ENCODE measurements at places on chromosomes 11 and 22.
A peak's percentile ranks its signal among the peaks of the same experiment; 100 is the strongest.

DNA sequence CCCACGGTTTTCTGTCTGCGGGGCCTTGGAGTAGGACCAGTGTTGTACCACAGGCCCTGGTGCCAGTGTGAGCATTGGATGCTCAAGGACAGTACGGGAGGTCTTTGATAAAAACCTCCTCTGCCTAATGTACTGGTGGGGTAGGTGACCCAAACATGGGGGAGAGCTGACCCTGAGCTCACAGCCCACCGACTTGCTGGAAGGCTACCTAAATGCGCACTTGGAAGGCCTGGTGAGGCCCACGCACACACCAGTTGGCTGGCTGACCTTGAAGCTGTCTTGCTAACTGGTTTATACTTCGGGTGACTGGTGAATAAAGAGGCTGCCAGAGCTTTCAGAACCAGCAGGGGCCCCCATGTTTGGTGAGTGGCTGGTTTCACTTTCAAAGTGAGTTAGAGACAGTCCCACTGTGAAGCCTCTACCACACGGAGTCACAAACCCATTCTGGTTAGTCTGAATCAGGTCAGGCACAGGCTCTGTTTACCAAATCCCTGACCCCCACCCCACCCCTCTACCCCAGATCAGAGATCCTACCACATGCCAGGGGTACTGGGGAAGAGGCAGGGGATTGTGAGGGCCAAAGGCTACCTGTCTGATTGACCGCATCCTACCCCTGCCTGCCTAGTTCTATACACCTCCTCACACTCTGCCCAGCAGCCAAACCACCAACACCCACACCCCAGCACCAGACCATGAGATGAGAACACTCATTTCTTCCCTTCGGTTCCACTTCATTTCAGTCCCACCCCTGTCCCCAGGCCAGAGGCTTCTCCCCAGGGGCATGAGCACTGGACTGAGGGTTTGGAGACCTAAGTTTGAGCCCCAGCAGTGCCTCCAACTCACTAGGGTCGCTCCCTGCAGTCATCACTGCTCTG lies 12.7 kb upstream of the IL2RB start:
- DNase-seq, result peak; percentile 54

- no peak for DNase-seq
These were observed 116.7 kb upstream of the SERPIND1 start for GRCh38 chr22:20656902-20657836.

GRCh38 chr11:63853476-63853875 lies 14.6 kb downstream of the MARK2 start:
- no peak for DNase-seq

GRCh38 chr11:33021501-33021900 lies 5.8 kb downstream of the DEPDC7 start:
- no peak for DNase-seq

DNA sequence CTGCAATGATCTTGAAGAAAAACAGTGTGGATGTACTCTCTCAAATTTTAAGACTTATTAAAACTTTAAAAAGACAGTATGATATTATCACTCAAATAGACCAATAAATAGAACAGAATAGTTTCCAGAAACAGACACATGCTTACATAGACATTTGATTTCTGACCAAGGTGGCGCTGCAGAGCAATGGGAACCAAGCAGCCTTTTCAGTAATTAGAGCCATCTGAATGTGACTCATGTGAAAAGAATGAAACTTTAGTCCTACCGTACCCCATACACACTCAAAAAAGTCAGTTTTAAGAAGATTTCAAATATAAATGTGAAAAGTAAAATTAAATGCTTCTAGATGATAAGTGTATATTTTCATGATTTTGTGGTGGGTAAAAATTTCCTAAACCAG lies 74.2 kb upstream of the MS4A8 start:
- DNase-seq, result no peak

- DNase-seq, result no peak
These were observed 330.7 kb upstream of the NCAM1 start for GRCh38 chr11:112630496-112630895.

DNA sequence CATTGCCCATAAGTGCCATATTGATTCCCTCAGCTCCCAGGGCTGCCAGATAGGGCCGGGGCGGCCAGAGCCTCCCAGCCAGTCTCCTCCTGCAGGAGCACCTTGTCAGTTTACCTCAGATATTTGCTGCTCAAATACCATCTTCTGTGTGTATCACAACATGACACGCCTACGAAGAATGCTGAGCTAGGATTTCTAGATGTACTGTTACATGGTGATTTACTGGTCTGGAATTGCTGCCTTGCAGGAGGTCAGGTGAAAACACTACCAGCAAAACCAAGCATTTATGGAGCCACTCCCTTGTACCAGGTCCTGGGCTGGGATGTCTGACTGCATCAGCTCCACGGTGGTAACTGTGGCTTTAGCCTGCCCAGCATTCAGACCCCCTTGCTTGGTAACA lies 11.8 kb downstream of the MICAL3 start:
- no peak for DNase-seq

DNA sequence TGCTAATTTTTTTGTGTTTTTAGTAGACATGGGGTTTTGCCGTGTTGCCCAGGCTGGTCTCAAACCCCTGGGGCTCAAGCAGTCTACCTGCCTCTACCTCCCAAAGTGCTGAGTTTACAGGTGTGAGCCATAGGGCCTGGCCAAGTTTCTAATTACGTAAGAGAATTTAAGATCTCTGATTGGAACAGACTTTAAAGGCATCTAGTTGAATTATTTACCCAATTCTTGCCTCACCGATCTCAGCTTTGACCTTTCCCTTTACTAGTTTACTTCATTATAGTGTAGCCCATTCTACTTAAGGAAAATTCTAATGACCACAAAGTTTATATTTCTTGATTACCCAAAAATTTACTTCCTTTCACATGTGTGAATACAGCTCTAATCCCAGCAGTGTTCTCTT lies 81.6 kb downstream of the YAP1 start:
- no peak for DNase-seq

DNA sequence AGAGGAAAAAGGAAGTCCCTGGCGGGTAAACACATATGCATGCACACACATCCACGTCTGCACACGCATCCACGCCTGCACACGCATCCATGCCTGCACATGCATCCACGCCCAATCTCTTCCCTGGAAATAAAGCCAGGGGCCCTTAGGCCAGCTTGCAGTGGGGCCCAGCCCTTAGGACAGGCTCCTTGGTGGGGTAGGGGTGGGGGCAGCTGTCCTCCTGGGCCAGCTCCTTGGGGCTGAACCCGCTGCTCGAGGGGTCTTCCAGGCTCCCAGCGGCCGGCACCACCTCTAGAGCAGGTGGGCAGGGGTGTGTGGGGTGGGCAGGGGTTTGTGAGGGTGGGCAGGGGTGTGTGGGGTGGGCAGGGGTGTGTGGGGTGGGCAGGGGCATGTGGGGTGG lies 1.9 kb downstream of the C11orf21 start:
- no peak for DNase-seq

GRCh38 chr11:9826390-9826789 lies 162.5 kb downstream of the SWAP70 start:
- no peak for DNase-seq

DNA sequence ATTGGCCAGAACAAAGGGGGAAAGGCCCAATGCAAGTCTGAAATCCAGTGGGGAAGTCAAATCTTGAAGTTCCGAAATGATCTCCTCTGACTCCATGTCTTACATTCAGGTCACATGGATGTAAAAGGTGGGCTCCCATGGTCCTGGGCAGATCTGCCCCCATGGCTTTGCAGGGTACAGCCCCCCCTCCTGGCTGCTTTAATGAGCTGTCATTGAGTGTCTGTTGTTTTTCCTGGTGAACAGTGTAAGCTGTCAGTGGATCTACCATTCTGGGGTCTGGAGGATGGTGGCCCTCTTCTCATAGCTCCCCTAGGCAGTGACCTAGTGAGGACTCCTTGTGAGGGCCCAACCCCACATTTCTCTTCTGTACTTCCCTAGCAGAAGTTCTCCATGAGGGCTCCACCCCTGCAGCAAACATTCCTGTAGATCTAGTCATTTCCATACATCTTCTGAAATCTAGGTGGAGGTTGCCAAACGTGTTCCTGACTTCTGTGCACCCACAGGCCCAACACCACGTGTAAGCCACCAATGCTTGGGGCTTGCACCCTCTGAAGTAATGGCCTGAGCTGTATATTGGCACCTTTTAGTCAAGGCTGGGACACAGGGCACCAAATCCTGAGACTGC lies 9.3 kb downstream of the CARD18 start:
- no peak for DNase-seq

GRCh38 chr11:61341706-61342105 lies 8.7 kb downstream of the TKFC start:
- DNase-seq, result no peak

- DNase-seq, result no peak
These were observed 26.7 kb upstream of the PRSS23 start for GRCh38 chr11:86773513-86774252.

- DNase-seq, result no peak
These were observed 48.6 kb upstream of the TMEM45B start for GRCh38 chr11:129766898-129767604.

DNA sequence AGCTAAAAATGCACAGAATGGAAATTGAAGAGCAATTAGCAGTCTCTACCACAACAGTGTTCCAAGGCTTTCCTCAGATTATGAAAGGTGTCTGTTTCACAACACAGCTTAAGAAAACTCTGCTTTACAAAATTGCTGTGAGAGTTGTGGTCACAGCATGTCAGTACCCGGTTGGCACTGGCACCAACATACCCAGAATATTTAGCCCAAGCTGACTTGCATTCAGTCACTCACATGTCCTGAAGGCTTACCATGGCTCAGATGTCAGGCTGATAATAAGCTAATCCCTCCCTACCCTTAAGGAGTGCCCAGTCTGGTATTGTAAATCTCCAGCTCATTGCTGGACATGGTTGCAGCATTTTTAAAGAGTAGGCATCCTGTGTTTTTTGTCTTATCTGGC lies 14.9 kb downstream of the NCR3LG1 start:
- no peak for DNase-seq

- no peak for DNase-seq
These were observed 58.1 kb downstream of the GGTLC2 start for GRCh38 chr22:22702237-22703202.

DNA sequence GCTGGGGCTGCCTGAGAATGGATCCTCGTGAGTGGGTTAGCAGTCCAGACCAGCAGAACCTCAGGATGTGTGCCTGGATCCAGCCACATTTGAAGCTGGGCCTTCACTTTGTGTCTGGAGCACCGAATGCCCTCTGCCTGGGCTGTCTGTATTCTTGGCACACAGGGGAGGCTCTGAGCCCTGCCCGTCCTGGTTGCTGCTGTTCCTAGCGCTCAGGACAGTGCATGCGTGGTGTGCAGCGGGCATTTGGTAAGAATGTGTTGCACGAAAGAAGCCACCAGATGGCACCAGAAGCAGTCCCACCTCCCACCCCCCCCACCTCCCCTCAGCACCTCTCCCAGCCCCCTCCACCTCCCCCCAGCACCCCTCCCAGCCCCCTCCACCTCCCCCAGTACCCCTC lies 4.1 kb upstream of the MAPK11 start:
- DNase-seq, result no peak

GRCh38 chr11:107116358-107116757 lies 98.1 kb upstream of the GUCY1A2 start:
- DNase-seq, result no peak

DNA sequence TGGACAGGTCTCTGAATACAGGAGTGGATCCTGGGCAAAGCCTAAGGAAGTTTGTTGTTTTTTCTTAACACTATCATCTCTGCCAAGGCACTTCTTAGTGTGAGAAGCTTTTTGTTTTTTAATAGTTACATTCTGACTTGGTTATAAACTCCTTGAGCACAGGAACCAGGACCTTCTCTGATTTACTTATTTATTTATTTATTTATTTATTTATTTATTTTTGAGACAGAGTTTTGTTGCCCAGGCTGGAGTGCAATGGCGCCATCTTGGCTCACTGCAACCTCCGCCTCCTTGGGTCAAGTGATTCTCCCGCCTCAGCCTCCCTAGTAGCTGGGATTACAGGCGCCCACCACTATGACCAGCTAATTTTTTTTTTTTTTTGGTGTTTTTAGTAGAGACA lies 11.0 kb downstream of the RNF185 start:
- DNase-seq, result no peak

GRCh38 chr22:40739721-40740120 lies 60.4 kb downstream of the MCHR1 start:
- no peak for DNase-seq

DNA sequence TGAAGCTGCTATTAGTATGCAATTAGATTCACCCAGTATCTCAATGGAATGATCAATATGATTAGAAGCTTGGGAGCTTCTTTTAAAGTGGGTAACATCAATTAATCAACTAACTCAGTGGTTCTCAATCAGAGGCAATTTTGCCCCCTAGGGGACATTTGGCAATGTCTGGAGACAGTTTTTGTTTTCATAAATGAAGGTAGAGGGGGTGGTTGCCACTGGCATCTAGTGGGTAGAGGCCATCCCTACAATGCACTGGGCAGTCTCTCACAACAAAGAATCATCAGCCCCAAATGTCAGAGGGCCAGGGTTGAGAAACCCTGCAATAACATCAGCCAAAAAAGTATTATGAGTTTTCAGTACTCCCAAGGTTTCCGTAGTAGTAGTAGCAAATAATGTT lies 5.9 kb upstream of the AMOTL1 start:
- no peak for DNase-seq

- no peak for DNase-seq
These were observed 106.6 kb downstream of the ARL14EP start for GRCh38 chr11:30429550-30429949.

GRCh38 chr11:101470881-101471520 lies 112.8 kb downstream of the TRPC6 start:
- no peak for DNase-seq

GRCh38 chr11:10268746-10269488 lies 25.1 kb downstream of the SBF2 start:
- DNase-seq, result no peak

GRCh38 chr22:27405672-27406388 lies 395.7 kb downstream of the MN1 start:
- no peak for DNase-seq

DNA sequence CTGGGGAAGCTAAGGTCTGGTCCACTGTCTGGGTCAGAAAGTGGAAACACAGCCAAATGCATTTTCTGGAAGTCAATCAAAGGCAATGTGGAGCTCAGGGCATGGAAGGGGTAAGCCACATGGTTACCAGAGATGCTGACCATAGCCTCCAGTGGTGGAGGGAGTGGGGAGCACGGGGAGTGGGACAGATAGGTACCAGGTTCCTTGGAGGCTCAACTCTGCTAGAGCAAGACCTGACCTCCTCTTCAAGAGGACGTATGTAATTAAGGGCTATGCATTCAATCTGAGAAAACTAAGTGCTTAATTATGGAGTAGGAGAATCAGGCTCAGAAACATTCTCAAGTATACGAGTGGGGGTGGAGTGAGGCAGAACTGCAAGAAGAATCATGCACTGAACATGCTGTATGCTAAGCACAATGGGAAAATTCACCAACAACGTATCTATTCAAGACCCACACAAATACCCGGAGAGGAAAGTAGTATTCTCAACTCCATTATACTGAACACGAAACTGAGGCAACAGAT lies 65.2 kb upstream of the PHOX2A start:
- no peak for DNase-seq

GRCh38 chr11:14309425-14310192 lies 49.4 kb downstream of the RRAS2 start:
- no peak for DNase-seq

- no peak for DNase-seq
These were observed 1255.9 kb downstream of the TBC1D22A start for GRCh38 chr22:48018346-48018745.

- DNase-seq, result no peak
These were observed 174.2 kb upstream of the MPPED2 start for GRCh38 chr11:30760345-30760744.

Data from stimulated activated CD8-positive, alpha-beta memory T cell treated with anti-CD3 and anti-CD28 coated beads, Interleukin-15, amount 100 ng/mL, for 4 hours (primary cell).